ENCODE measurements at places on chromosomes 2 and 18.

GRCh38 chr2:24247164-24247563, 72.3 kb downstream of the FAM228A start:
- no peak for DNase-seq

DNA sequence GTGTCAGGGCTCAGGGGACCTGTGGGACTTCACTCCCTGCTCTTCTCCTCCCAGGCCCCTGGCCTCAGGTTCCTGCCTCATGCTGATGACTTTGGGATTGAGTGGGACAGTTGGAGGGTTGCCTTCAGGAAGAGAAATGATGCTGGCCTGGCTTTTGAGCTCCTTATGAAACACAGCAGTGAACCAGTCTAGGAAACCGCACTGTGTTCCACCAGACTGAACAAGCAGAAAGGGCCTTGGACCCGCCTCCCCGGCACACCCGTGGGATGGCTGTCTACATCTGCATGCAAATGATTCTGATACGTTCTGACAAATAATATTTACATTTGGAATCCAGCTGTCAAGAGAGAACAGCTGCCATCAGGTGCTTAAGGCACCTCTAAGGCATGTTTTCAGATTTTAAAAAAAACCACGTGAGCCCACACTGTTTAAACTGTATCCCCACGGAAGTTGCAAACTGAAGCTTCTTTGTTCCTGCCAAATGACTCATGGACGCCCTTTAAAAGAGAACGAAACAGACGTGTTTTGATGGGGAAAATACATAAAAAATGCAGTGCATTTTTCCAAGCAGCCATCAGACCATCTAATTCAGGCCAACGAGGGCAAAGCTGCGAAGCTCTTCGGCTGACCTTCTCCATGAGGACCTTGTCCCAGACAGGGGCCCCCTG, 27.6 kb upstream of the ASAP2 start:
- DNase-seq, result peak; percentile 85

GRCh38 chr2:19787134-19787533, 114.6 kb downstream of the TTC32 start:
- DNase-seq, result no peak

DNA sequence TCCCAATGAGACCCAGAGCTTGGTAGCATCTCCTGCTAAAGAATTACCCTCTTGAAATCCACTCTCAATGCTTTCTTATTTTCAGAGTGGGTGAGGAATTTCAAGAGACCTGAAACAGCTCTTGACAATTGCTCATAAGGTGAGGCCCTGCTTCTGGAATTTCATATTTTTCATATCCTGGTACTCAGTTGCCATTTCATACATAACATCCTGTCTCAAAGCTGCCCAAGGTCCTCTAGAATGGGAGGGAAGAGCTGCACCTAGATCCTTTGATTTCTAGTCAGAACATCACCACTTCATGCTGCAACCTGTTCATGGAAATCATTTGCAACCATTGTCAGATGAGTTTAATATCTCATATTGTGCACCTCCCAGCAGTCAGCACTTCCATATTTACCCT, 404.8 kb upstream of the GALNT5 start:
- no peak for DNase-seq

GRCh38 chr18:62741118-62741566, 25.8 kb downstream of the PHLPP1 start:
- DNase-seq, result peak; percentile 98

GRCh38 chr2:100603948-100604633, 41.3 kb downstream of the PDCL3 start:
- peak; percentile 30 for DNase-seq

DNA sequence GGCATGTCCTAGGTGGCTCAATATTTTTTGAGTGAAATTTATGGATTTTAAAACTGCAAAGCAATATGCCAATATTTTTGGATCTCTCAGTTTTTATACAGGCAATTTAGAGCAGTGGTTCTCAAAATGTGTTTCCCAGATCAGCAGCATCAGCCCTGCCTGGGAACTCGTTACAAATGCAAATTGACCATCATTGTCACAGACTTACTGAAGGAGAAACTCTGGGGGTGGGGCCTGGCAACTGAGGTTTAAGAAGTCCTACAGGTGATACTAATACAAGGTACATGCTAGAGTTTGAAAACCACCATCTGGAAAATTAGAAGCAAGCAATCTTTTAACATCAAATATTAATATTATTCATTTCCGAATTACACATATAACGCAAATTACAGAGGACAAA, 215.6 kb upstream of the PID1 start:
- no peak for DNase-seq

DNA sequence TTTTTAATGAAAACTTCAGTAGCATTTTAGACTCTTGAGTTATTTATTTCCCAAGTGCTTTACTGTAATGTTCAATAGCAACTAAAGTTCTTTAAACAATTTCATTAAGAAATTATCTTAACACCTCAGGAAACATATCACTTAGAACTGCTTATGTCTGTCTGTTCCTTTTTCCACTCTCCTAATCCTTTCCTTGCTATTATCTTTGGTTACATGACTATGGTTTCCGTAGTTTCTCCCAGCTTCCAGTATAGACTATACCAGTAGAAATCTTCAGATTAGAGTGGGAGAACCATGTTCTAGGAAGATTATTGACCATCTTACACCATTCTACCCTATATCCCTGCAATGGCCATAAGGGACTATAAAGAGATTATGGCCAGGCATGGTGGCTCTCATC, 280.0 kb downstream of the EXOC6B start:
- no peak for DNase-seq

GRCh38 chr2:20175931-20176330, 49.0 kb downstream of the SDC1 start:
- DNase-seq, result no peak

GRCh38 chr18:46402396-46402795, 254.6 kb downstream of the LOXHD1 start:
- DNase-seq, result peak; percentile 80

- peak; percentile 98 for DNase-seq
Observed at GRCh38 chr2:208350610-208351009, 56.0 kb upstream of the PTH2R start.

GRCh38 chr18:33946336-33946735, 278.4 kb downstream of the NOL4 start:
- peak; percentile 15 for DNase-seq

DNA sequence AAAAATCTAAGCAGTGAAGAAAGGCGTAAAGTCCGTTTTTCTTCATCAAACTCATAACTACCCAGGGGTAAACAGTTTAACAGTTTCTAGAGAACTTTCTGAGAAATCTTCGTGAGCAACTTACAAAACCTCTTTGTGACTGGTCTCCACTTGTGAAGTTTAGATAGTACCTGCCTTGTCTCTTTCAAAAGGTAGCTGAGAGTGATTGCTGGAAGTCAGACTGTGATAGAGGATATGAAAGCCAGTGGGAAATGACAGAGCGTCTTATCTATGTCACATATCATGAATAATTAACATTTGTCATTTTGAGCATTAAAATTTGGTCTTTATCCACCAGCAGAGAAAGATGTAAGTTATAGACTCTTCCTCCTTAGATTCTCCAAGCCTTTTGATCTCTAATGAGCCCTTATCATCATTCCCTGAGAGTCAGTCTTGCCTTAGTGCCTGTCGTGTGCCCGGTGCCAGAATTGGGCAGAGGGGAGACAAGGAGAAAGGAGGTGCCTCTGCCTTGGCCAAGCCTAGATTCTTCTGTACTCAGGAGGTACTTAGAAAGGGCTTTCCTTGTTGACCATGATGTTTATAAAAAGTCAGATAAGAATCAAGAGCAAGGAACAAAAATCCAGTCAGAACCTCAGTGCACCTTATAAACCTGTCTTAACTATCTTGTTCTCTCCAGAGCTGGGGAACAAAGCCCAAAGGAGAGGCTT, 205.1 kb upstream of the EPAS1 start:
- no peak for DNase-seq

DNA sequence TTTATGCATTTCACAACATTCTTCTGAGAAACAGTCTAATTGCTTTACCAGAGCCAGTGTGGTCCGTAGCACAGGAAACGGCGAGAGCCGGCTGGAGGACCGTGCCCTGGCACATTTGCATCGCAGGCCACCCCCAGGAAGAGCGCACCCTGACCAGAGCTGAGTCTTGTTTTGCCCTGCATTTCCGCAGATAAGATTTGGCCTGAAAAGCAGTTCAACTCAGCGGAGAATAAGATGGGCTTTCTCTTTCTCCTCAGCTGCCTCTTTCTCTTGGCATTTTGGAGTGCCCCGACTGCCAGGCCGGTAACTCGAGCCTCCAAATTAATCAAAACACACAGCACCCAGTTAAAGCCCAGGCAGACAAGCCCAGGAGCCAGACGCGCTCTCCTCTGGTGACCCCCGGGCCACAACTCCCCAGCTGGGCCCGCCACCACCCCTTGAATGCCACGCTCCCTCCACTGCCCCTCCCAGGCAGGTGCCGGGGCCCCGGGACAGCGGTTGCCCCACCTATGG, 464 bp downstream of the COL4A4 start:
- peak; percentile 9 for DNase-seq

- no peak for DNase-seq
Observed at GRCh38 chr2:67466734-67467133, 69.6 kb downstream of the ETAA1 start.

DNA sequence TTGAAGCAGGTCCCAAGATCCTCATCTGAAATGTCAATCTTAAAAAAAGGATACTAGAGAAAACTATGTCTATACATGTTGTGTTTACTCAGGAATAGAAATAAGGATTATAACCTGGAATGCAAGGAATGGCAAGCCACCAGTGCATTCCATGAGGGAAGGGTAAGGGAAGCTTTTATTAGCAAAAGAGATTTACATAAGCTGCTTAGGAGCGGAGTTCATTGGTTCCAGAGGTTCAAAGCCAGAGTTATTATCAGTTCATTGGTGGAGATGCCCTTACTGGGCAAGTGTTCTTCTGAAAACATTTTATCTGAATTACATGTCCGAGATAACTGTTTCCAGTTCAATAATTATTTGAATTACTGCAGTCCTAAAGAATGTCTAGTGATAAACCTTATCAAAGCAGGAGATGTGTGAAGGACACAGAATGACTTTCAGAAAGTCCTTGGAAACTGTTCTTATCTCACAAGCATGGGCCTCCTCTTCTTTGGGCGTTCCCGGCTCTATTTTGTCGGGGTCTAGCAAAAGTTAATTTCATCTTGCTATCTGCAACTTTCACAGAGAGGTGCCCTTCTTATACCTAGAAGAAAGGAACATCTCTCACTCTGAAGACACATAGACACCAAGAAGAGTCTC, 23.5 kb downstream of the COMMD1 start:
- DNase-seq, result peak; percentile 54

DNA sequence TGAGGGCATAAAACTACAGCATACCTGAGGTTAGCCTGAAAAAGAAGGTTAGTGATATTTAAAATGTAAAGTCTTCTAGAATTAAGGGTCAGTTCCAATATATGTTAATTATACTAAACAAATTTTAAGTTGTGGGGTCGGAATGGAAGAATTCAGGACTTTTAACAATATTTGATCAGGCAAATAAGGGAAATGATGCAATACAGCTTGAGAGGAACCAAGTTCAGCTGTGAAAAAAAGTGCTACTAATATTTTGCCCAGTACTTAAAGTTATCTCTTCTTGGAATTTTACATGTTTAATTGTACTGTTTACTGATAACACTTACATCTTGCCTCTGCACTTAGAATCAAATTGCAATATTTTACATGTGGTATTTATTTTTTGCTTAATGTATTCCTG, 345.5 kb upstream of the CWC22 start:
- DNase-seq, result no peak

- DNase-seq, result no peak
Observed at GRCh38 chr2:64201151-64201550, 56.9 kb upstream of the PELI1 start.

- DNase-seq, result no peak
Observed at GRCh38 chr2:161119483-161119882, 40.7 kb upstream of the TANK start.

- DNase-seq, result no peak
Observed at GRCh38 chr18:24840051-24840450, 379.6 kb downstream of the HRH4 start.

- DNase-seq, result no peak
Observed at GRCh38 chr2:110837446-110838409, 105.4 kb downstream of the ACOXL start.

- peak; percentile 37 for DNase-seq
Observed at GRCh38 chr2:219178377-219179175, 501 bp downstream of the RETREG2 start.

DNA sequence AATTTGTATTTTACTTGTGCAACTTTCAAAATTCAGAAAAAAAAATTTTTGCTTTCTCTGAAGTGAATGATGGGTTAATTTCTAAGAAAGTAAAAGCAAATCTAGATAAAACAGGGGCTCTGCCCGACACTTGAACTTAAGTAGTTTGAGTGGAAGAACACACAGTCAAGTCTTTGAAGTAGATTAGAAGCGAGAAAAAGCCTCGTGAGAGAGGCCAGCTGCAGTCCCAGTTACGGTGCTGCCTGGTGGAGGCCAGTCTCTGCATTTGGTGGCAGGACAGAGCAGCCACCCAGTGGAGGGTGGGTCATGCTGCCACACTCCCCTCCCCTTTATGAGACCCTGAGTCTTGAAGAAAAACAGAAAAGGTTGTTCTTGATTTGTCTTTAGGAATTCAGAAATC, 81.8 kb downstream of the INPP5D start:
- DNase-seq, result no peak

- DNase-seq, result peak; percentile 95
Observed at GRCh38 chr2:182504903-182505302, 78.1 kb upstream of the PDE1A start.

DNA sequence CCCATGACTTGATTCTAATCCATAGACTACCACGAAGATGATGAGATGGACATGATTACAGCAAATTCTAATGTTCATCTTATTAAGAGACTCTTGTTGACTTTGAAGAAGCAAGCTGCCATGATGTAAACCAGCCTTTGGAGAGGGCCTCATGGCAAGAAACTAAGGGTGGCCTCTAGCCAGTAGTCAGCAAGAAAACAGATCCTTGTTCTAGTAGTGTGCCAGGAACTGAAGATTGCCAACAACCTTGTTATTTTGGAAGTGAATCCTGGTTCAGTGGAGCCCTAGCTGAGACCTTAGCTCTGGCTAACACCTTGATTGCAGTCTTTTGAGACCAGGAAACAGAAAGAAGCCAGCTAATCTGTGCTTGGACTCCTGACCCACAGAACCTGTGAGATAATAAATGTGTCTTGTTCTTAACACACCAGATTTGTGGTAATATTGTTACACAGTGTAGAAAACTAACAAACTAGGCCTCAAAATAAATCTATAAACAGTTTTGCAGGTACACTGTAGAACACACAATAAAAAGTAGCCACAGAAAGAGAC, 10.0 kb downstream of the PHOSPHO2 start:
- DNase-seq, result no peak

- no peak for DNase-seq
Observed at GRCh38 chr2:173669271-173669853, 295.8 kb downstream of the SP3 start.

- no peak for DNase-seq
Observed at GRCh38 chr2:200056105-200056504, 100.7 kb downstream of the MAIP1 start.

GRCh38 chr2:55233658-55233940, 1.1 kb downstream of the RPS27A start:
- DNase-seq, result no peak

Measured in iris pigment epithelial cell (primary cell).